ENCODE measurements at places on chromosomes 7 and 10.

- no peak for DNase-seq
Measured at GRCh38 chr10:93110472-93111146, 36.9 kb downstream of the CYP26A1 start.

DNA sequence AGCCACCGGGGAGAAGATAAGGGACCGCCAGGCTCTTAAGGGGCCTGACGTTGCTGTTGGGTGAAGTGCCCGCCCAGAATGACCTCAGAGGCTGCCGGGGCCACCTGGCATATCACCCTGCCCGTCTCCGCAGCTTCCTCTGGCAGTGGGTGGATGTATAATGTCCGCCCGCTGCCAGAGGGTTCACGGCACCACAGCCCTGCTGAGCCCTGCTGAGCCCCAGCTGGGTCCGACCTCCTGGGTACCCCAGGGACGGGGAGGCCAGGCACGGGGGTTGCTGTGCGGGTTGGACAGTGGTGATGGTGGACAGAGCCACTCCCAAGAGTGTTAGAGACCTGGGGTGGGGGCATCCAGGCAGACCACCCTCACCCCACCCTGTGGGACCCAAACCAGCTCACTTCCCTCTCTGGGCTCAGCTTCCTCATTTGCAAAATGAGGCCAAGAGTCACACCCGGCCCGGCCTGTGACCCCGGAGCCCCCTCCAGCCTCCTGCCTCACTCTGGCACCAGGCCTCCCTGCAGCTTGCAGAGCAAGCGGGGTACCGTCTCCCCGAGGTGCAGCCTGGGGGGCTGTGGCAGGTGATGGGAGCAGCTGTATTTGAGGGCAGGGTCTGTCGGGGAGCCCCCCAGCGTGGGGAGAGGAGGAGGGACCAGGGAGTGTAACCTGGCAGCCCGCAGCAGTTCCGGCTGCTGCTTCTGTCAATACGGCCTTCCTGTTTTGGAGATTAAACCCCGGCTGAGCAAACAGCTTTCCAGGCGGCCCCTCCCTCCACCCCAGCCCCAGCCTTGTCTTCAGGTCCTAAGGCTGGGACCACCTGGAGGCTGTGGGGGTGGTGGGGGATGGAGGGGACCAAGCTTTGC lies 8.4 kb upstream of the LFNG start:
- DNase-seq: no peak

DNA sequence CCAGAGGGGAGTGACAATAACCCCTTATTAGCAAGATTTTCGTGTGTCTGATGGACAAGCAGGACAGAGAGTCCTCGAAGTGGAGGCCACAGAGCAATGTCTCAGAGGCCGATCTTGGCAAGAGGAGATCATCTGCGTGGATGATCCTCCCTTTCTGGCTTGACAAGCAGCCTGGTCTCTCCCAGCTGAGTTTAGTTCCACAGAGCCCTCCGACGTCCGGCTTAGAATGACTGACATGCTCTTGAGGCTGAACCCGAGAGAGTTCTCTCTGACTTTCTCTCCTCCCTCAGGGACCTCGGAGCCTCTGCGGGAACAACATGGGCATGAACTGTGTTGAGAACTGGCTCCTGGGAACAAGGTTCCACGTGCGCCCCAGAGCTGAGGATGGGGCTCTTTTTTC lies 180.7 kb upstream of the PFKP start:
- no peak for DNase-seq

DNA sequence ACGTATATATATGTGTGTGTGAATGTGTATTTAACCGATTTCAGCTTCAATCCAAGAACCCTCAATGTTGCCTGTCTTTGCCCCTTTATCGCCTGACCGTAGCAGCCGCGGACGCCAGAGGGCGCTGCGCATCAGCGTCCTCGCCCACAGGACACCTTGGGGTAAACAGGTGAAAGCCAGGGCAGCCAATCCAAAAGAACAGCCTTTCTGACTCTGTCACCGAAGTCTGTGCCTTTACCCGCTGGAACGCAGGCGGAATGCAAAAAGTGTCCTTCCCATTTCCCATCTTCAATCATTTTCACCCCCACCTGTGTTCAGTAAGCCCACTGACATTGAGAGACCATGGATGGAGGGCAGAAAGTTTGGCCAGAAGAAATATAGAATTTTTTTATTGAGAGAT lies 3.6 kb downstream of the NXPH1 start:
- no peak for DNase-seq

- no peak for DNase-seq
Measured at GRCh38 chr7:110142939-110143526, 947.9 kb upstream of the LRRN3 start.

- no peak for DNase-seq
Measured at GRCh38 chr7:142583446-142583845, 165.8 kb upstream of the PRSS1 start.

GRCh38 chr7:128125816-128126215 lies 94.6 kb upstream of the LRRC4 start:
- no peak for DNase-seq

- peak; percentile 14 for DNase-seq
Measured at GRCh38 chr10:132306864-132307751, 642 bp downstream of the STK32C start.

DNA sequence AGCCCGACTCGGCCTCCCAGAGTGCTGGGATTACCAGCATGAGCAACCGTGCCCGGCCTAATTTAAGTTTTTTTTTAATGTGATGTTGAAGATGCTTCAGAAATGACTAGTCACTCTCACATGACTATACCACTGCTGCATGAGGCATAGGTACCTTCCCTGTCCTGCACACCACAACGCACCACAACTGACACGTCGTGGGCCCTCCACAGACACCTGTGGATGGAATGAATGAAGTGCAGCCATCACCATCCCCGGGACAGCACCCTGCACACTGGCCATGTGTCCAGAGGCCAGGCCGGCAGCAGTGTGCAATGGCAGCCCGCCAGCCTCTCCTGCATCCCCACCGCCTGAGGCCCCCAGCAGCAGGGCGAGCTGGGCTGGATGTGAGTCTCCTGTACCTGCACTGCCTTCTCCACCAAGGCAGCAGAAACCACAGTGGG lies 55.1 kb downstream of the VOPP1 start:
- DNase-seq: no peak

- DNase-seq: no peak
Measured at GRCh38 chr7:75623390-75624133, 115.2 kb downstream of the HIP1 start.

DNA sequence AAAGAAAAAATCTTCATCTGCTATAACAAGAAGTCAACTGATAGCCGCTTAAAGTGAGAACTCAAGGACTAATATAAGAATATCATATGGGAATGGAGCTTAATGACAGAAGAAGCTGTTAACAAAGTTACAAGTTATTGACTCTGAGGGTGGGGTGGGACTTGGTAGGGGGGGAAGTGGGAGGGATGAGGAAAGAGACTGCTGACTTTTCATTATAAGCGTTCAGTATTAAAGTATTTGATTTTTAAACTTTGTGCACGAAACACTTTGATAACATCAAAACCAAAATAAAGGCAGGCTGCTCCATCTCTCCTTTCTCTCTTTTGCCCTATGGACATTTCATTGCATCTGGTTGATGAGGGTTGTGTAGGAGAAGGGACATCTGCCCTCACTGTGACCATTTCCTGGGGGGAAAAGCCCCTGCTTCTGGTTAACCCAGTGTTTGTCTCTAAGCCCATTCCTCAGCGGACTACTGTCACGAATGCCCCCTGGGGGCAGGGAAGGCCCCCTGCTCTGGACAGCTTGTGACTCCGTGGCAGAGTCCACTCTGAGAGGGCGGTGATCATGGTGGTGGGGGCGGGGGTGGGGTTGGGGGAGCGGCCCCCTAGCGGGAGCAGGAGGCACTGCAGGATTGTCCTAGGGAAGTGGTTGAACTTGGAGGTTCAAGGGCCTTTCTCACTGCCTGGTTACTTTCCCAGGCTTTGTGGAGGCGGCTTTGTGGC lies 17.4 kb downstream of the SLC13A4 start:
- DNase-seq: no peak

- no peak for DNase-seq
Measured at GRCh38 chr7:28725911-28726310, 232.2 kb downstream of the TRIL start.

DNA sequence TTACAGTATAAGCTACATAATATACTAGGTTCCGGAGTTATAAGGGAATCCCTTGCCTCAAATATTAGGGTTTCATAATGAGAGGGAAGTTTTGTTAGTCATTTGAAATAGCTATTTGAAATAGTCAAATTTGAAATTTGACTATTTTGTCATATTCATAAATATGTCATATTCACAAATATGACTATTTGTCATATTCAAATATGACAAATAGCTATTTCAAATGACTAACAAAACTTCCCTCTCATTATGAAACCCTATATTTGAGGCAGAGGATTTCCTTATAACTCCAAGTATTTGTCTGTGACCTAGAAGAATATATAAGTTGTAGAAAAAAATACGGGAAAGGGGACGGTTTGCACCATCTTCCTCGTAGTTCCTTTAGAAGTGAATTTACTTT lies 76.6 kb downstream of the HDAC9 start:
- no peak for DNase-seq

- DNase-seq: no peak
Measured at GRCh38 chr10:59896191-59896590, 10.2 kb downstream of the CCDC6 start.

DNA sequence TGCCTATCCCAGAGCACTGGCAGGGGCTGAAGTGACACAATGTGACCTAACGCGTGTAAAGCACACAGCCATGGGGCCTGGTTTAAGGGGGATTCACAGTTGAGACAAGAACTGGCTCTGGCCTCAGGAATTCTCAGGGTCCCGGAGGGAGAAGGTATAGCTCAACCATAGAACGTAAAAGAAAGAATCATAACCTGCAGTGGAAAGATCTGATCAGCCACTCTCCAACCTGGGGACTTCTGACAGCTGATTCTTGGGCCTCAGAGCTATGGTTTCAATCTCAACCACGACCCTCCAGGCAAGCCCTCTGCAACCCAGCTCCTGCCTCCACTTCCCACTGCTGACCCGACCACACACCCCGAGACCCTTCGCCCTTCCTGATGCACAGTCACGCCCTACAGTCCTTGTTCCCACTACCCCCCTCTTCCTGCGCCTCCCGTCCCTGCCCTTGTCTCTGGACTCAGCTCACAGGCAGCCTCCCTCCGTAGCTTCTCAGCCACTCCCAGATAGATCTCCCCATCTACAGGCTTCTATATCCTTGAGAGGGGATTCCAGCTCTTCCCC lies 245.2 kb downstream of the BUB3 start:
- no peak for DNase-seq

DNA sequence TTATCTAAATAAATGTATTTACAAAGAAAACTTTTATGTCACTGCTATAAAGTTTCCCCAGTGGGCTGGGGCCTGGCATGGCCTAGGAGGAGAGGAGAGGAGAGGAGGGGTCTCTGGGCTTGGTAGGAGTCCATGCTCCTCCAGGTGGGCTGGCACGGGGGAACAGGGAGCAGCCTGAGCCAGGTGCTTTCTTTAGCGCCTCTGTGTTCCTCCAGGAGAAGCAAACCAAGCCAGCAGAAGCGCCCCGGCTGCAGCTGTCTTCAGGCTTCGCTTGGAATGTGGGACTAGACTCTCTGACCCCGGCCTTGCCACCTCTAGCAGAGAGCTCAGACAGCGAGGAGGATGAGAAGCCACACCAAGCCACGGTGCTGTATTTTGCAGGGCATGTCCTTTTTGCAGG lies 10.6 kb downstream of the CALHM2 start:
- no peak for DNase-seq
